ENCODE measurements at places on chromosomes 4 and X.

DNA sequence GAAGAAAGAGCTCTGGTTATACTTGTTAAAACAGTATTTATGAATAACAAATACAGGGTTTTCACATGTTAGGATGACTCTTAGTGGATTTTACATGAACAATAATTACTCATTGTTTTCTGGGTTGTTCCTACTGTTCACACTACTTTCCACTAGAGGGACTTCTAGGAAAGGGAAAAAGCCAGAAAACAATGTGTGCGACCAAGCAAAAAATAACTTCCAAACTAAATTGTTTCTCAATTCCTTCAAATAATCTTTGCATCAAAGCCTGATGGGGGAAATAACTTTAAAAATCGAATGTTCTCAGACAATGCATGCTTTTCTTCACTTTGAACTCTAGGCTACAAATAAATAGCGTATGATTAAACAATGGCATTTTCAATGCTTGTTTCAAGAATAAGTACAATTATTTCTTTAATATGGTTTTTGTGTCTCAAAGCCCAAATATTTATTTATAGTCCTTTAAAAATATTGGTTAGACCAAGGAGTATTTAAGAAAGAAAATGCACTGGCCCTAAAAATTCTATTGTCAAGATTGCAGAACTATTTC lies 72.1 kb upstream of the ETNPPL start:
- no peak for DNase-seq

GRCh38 chr4:105248613-105249012 lies 101.9 kb downstream of the TET2 start:
- DNase-seq: no peak

DNA sequence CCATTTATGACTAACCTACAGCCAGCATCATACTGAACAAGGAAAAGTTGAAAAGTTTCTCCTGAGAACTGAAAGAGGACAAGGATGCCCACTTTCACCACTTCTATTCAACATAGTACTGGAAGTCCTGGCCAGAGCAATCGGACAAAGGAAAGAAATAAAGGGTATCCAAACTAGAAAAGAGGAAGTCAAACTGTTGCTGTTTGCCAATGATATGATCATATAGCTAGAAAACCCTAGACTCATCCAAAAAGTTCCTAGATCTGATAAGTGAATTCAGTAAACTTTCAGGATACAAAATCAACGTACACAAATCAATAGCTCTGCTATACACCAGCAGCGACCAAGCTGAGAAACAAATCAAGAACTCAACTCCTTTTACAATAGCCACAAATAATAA lies 64.5 kb downstream of the CENPC start:
- DNase-seq: no peak

GRCh38 chr4:78313754-78314120 lies 237.8 kb upstream of the ANXA3 start:
- DNase-seq: no peak

DNA sequence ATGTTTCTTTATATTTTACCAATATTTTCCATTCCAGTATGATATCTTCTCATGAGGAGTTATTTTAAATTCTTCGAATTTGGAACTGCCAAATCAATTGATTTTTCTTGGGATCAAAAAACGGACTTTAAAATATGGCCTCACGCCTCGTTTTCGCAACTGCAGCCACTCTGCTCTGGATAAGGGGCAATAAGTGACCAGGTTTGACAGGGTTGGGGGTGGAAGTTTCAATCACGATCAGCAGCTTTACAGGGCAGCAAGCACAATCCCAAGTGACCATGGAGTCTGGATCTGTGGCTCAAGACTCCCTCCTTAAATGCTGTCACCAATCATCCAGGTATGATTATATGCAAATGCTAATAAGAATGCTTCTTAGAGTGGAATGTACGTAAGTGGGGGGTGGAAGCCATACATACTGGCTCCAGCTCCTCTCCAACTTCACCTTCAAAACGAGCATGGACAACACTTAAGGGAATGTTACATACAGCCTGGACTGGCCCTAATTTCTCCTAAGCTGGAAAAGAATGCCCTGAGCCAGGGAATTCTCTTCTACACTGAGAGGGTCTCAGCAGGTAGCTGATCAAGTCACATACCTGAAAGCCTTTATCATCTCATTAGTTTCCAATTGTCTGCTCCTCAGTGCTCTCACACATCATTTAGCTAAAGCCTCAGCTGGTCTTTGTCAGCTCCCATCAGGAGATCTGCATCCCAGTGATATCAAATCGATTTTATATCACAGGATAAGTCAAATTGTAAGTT lies 176.9 kb upstream of the DCAF8L1 start:
- no peak for DNase-seq

- no peak for DNase-seq
These were observed 2.9 kb downstream of the GPR78 start for GRCh38 chr4:8582941-8583654.

DNA sequence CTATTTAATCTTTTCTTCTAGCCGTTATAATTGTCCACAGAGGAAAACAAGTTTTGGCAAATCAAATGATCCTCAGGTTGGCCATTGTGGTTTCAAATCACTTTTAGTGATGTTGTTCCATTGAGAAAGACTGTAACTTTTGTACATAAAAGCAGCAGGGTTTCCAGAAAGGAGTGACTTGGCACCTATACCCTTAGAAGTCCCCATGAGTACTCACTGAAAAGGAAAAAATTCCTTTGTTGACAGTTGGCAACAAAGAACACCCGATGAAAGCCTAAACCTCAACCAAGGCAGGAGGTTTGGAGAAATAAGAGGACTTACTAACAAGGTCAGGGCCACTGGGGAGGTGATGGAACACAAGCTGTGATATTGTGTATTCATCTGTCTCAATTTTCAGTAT lies 474.4 kb downstream of the RAPGEF2 start:
- no peak for DNase-seq

- no peak for DNase-seq
These were observed 133.8 kb downstream of the KLHL13 start for GRCh38 chrX:117982694-117983392.

DNA sequence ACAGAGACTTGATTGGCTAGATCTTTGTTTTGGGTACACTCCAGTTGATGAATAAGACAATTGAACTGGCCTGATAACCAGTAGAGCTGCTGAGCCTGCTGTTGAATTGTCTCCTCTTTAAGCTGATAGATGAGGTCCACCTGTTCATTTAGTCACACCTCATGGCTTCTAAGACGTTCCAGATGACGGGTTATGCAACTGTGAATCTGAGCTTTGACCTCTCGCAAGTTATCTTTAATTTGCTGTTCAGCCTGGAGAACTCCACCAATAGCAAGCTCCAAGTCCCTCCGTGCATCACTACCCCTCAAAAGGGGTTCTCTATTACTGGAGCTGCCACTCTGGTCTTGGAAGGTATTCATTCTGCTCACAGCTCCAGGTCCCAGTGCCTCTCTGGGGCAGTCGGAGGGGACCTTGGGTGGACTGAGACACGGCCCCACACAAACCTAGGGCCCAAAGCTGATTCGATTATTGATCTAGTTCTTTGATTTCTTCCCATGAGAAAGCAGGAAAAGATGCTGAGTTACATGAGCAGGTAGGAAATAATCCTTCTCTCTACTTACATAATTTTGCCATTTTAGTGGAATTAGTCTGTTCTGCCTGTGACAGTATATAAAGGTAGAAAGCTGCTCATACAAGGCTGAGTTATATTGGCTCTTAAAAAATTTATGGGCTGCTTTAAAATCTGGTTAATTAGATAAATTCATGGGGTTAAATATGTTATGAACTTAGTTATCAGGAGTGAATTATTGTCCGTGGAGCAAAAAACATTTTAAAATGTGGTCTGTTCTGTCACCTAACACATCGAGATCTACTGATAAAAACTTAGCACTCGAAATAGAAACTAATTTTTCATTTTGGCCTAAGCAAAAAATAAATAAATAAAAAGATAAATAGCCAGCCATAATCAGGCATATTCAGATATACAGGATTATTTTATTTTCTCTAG lies 6.8 kb downstream of the MMAA start:
- no peak for DNase-seq

DNA sequence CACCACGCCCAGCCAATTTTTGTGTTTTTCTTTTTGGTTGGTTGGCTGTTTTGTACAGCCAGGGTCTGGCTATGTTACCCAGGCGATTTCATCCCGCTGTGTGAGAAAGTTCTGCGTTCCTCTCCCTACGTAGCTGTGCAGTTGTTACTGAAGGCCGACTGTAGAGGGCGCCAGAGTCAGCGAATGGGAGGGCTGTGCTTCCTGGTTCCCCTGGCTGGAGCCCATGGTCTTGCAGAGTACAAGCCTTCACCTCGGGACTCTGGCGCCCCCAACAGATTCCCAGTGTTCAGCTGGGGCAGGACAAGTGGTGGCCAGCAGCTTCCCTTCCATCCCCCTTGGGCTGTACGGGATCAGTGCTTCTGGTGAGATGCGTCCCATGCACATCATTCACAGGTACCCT lies 5.6 kb upstream of the CT45A1 start:
- no peak for DNase-seq

- DNase-seq: no peak
These were observed 177.5 kb downstream of the ANKRD50 start for GRCh38 chr4:124535003-124535402.

DNA sequence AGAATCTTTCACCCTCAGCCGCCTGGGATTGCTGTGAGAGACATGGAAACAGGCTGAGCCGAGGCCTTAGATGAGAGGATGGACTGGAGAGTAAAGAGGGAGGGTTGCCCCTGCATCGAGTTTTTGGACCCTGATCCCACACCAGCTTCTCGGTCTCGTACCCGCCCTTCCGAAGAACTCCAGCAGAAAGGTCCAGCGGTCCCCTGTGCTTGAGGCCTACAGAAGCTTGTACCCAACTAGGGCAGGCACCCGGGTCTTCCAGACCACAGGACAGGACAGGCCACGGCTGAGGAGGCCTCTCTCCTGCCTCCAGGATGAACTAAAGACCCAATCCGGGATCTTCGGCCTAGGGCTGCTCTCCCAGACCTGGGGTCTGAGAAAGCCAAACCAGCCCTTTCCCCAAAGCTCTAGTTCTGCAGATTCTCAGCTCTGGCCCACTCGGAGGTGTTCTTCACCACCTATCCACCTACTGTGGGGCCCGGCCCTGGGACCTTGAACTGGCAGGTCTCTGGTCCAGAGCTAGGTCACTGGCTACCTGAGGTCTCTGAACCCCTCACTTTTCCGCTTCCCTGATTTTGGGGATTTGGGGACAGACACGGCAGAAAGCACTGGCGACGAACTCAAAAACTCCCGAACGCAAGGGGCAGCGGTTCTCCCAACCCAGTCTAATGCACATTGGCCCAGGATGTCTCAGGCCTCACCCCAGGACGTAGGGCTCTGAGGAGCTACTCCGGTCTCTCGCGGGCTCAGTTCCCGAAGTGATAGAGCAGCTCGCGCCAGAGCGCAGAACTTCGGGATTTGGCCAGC lies 1.1 kb downstream of the NKX3-2 start:
- no peak for DNase-seq

- no peak for DNase-seq
These were observed 47.9 kb downstream of the CHIC2 start for GRCh38 chr4:54016504-54016903.

GRCh38 chrX:132501606-132502005 lies 12.8 kb upstream of the MBNL3 start:
- DNase-seq: no peak

DNA sequence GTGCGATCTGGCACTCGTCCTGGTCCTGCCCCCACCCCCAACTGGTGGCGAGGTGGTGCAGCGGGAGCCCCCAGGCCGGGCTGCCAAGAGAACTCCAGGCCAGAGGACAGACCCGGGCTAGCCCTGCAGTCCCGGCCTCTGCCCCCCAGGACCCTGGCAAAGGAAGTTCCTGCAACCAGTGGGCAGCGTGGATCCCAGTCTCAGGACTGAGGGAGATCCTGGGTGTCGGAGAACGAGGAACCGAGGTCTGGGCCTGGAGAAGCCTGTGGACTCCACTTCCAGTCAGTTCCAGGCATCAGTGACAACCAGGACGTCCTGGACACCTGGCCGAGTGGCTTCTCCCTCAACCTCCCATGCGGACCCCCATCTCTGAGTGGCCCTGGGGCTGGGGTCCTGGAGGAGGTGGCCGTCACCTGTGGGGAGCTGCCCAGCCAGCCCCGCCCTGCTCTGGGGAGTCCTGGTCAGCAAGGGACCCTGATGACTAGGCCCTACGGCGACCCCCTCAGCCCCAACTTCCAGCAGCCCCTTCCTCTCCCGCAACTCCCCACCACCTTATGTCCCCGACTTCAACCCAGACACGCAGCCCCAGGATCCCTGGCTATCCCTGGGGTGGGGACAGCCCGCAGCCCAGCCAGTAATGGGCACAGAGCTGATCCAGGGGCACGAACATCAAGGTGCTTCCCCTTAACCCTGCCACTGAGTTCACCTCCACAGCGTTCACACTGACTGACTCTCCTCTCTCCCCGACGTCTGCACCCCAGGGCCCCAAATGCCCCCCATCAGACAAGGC lies 53.7 kb upstream of the NKX1-1 start:
- DNase-seq: no peak

- no peak for DNase-seq
These were observed 404.4 kb downstream of the TLL1 start for GRCh38 chr4:166277401-166277800.

- no peak for DNase-seq
These were observed 13.0 kb downstream of the DOCK11 start for GRCh38 chrX:118508635-118509034.

- DNase-seq: no peak
These were observed 997.4 kb upstream of the PRKX start for GRCh38 chrX:4710618-4711433.

- DNase-seq: no peak
These were observed 33.2 kb downstream of the UNC5C start for GRCh38 chr4:95515589-95515988.

DNA sequence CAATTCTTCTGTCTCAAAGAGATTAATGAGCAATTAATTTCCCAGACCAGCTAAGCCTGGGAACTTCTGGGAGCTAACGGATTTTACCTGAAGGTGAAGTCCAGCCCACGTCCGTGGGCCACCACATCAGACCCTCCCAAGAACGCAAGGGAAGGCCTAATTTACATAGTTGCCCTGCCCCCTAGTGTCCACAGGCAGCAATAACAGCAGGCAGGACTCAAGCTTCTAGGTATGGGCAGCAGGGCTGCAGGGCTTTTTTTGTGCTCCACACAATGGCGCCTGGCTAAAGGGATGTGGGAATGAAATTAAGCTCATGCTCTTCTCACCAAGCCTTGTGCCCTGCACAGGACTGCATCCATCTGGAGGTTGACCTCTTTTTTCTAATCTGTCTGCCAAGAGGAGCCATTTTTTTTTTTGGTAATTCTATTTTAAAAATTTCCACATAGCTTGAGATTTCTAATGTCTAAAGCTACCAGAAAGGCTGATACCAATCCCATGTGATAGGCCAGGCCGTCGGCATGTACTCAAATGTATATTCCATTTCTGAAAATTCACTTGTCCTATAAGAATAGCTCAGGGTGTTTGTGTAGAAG lies 111.9 kb upstream of the TMEM164 start:
- peak; percentile 5 for DNase-seq
